ENCODE measurements at places on chromosomes 12 and 14.

DNA sequence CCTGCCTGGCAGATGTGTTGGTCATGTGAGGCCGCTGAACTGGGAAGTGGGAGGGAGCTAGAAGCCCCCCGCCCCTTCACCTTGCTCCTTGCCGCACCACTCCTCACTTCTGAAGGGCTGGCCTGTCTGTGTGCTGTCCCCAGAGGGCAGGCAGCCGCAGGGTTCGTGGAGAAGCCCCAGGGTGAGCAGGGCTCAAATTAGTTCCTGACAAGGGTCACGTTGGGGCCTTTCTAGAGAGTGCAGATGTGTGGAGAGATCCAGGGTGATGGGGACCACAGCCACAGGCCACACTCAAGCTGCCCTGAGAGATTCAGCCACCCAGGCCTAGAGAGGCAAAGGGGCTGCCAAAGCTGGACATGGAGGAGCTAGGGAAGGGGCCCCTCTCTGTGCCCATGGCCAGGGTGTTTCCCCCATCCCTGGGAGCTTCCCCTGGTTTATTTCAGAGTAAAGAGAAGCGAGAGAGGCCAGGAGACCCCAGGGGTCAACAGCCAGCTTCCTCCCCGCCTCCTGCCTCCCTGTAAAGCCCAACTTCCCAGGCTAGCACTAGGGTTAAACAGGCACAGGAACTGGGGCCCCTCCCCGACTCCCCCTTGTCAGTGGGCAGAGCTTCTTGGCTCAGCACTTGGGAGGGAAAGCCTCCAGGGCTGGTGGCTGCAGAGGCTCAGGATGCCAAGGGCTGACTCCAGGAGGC is 16.2 kb downstream of the SLC25A29 start:
- no peak for DNase-seq

DNA sequence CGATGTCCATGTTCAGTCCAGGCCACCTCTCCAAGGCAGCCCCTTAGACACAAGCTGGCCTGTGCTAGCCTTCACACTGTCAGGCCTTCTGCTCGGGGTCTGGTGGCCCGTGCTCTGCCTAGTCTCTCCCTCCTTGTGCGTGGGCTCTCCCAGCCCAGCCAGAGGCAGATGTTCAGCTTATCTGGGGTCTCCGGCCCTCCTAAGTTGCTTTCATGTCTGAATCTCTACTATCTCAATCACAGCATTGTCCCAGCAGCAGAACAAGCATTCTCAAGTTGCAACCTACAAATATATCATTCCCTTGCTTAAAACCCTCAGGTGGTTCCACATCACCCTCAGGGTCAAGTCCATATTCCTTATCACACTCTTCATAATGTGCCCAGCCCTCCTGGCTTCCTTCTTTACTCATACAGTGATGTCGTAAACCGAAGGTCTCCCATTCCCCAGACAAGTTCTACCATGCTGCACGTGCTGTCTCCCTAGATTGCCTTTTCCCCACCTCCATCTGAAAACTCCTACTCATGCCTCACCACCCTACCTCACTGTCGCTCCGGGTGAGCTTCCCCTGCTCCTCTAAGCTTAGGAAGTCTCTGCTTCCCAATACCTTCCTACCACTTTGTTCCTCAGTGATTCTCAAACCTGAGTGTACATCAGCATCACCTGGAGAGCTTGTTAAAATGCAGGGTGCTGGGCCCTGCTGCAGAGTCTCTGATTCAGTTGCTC is 1.5 kb downstream of the KRT73 start:
- DNase-seq = no peak

- DNase-seq = no peak
Observed at GRCh38 chr12:1330477-1330827, 263.9 kb downstream of the FBXL14 start.

DNA sequence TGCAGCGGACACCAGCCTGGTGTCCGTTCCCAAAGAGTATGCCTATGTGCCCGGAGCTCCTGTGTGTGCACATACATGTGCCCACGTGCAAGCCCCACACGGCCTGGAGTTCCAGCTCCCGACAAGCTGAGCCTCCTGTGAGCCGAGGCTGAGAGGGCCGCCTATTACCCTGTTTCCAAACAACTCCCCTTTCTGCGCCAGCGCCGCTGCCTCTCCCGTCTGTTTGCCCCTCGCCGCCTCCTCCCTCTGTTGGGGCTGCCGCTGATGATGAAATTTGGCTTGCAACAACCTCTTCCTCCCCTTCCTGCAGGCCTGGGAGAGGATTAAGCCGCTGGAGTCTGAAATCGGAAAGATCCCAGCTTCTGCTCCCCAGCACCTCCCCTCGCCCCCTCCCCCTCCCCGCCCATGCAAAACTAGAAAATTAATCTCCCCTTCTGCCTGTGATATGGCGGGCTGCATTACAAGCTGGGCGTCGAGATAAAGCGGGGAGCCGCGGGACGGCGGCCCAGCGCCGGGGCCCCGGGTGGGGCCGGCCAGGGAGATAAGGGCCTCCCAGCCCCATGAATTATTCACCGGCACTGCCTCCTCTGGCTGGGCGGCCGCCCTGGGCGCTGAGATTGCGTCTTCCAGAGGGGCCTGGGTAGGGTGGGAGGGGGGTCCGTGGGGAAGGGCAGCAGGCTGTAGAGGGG is 6.8 kb upstream of the ASIC1 start:
- no peak for DNase-seq

DNA sequence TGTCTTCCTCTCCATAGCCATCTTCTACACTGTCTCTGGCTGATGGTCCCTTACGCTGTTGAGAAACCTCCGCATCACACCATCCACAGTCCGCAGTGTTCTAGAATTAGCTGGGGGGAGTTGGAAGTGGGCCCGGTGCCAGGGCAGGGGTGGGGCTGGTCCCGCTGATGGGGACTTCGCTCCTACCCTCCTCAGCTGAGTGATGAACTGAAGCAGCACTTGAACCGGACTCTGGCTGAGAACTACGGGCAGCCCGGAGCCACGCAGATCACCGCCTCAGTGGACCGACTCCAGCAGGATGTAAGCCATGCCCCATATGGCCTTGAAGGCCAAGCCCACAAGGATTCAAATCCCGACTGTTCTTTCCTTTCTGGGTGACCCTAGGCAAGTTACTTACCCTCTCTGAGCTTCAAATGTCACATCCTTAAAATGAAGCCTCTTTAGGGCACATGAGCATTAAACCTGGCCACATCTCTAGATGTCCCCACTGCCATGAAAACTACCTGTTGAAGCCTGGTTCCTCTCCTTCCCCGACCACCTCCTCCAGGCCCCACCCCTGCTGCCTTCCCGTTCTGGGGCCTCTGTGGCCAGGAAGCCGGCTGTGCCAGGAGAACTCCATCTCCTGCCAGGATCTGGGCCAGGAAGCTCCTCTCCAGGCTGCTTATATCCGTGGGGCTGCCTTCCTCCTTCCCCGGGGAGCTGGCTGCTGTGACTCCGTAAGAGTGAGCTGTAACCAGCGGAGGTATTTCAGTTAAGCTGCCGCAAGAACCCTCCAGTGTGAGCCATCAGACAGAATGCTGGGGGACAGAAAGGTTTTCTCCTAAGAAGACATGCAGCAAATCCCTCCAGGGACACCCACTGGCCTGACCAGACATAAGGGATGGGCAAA is 53.1 kb downstream of the TSPAN11 start:
- no peak for DNase-seq

GRCh38 chr14:51401272-51401671 is 161.2 kb downstream of the TMX1 start:
- DNase-seq = no peak

GRCh38 chr12:112779181-112779580 is 12.4 kb upstream of the RPH3A start:
- DNase-seq = no peak

- DNase-seq = peak; percentile 4
Observed at GRCh38 chr14:54177641-54178621, 218.9 kb upstream of the CDKN3 start.

DNA sequence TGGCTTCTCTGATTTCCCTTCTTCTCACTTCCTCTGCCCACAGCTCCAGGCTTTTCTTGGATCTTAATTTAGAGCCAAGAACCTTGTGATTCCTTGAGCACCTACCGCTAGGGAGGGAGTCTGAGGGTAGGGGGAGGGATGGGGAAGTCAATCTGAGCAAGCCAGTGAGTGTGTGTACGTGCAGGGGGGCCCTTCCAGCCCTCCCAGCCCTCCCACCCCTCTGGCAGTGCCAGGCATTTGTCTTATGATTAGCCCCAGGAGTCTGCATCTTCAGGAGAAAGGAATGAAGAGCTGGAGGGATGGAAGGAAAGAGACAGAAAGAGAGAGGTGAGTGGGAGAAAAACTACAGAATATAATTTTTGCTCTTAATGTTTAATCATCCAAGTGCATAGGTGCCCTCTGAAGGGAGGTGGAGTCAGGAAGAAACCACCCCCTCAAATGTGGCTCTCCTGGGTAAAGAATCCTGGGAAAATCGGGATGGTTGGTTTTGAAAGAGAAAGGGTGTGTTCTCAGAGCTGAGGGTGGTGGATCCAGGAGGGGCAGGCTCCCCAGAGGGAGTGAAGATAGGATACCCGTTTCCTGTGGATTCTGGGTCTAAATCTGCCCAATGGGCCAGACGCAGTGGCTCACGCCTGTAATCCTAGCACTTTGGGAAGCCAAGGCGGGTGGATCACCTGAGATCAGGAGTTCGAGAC is 2.1 kb downstream of the PIANP start:
- no peak for DNase-seq

DNA sequence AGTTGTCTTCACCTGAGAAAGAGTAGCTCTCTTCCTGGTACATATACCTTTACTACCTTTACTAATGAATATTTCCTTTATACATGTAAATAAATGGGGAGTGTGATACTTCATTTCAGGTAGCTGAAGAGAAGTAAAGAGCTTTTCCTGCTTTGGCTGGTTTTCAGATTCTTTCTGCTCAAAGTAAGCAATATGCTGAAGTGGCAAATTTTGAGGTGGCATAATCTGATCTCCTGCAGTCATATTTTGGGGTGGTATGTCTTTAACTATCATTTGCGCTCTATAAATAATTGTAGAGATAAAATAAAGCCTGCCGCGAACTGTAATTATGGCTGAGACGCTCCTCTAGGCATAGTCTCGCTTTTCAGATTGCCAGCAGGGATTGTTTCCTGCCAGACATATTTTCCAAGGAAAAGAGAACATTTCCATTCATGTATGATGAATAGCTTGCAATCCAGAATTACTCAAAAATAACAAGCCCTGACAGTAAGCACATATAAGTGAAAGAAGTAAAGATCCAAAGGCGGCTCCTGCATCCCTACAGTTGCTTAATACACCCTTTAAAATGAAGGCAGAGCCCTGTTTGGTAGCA is 200.7 kb downstream of the C12orf50 start:
- DNase-seq = no peak

DNA sequence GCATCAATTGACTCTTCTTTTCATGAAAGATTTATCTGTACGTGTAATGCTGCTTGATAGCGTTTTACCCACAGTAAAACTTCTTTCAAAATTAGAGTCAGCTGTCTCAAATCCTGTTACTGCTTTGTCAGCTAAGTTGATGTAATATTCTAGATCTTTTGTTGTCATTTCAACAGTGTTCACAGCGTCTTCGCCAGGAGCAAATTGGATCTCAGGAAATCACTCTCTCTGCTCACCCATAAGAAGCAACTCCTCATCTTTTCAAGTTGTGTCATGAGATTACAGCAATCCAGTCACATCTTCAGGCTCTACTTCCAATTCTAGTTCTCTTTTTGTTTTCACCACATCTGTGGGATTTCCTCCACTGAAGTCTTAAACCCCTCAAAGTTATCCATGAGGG is 9.5 kb downstream of the PCNX1 start:
- no peak for DNase-seq

DNA sequence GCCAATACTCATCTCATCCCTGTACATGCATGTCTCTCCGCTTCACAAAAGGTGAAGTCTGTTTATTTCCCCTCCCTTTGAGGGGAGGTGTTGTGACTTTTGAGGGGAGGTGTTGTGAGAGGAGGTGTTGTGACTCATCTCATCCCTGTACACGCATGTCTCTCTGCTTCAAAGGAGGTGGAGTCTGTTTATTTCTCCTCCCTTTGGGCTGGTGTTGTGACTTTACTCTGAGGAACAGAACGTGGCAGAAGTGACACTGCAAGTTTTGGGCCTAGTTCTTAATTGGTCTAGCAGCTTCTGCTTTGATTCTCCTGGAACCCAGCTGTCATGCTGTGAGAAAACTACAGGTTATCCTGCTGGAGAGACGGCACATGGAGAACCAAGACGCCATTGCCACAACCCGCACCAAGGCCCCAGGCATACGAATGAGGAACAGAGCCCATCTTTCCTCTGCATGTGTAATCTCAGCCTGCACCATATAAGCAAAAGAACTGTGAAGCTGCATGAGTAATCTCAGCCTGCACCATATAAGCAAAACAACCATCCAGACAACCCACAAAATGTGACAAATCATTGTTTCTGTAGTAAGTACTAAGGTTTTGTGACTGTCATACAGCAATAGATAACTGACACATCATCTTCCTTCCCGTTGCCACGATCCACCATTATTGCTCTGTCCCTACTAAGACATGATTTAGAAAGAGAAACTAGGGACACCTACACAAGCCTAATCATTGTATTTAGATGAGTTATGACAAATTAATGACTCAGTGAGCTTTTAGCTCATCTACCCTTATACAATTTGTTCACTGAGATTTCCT is 30.0 kb downstream of the GALNT4 start:
- no peak for DNase-seq

DNA sequence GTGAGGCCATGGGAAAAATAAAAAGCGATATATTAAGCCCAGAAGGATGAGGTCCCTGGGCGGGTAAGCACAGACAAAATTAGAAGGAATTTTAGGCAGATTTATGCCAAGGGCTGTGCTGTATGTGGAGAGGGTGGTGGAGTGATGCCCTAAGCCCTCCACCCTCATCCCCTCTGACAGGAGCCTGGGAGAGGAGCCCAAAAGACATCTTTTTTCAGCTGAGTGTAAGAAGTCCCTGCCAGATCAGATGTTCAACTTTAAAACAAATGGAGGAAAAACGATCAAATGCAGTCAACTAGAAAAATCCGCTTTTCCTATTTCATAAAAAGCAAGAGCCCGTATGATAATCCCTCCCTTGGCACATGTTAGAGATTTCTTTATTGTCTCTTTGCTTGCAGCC is 47.7 kb upstream of the NRXN3 start:
- no peak for DNase-seq

- DNase-seq = no peak
Observed at GRCh38 chr14:65297744-65298143, 114.8 kb upstream of the FUT8 start.

GRCh38 chr14:92039063-92039718 is 668 bp downstream of the TRIP11 start:
- DNase-seq = peak; percentile 37

GRCh38 chr12:25552681-25553080 is 402 bp downstream of the LMNTD1 start:
- DNase-seq = no peak

DNA sequence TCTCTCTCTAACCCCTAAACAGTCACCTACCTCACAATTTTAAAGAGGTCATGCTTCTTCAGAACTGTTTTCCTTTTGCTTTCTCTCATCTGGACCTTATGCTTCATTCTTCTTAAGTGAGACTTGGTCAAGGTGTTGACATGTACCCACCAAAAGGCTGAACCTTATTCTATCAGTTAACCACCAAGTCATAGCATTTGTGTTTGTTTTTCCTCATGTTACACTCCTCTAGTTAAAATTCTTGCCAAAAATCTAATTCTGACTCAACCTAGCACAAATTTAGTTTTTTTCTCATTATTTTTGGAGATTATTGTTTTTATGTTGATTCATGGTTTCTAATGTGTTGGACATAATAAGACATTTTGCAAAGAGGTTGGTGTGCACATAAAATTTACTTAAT is 578.6 kb downstream of the SLC16A7 start:
- DNase-seq = no peak

All from NCI-H1105 (cell line).